ENCODE measurements at places on chromosomes 4 and X. TPM values are rescaled to one million over a fixed set of nuclear protein-coding genes. Genes with fewer than 3 reads are reported as not detected.

DNA sequence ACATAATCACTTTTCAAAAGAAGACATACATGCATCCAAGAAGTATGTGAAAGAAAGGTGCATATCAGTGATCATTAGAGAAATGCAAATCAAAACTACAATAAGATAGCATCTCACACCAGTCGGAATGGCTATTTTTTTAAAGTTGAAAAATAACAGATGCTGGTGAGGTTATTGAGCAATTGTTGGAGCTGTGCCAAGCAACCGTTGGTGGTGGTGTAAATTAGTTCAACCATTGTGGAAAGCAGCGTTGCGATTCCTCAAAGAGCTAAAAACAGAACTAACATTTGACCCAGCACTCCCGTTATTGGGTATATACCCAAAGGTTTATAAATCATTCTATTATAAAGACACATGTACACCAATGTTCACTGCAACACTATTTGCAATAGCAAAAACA, 14.2 kb downstream of the COX7B2 start:
- no peak for DNase-seq

The BBS7 gene
- 4.2 TPM for total RNA-seq

GRCh38 chrX:136679531-136679930, 31.6 kb downstream of the CD40LG start:
- no peak for DNase-seq

The ZMAT1 gene
- total RNA-seq = 2.6 TPM

DNA sequence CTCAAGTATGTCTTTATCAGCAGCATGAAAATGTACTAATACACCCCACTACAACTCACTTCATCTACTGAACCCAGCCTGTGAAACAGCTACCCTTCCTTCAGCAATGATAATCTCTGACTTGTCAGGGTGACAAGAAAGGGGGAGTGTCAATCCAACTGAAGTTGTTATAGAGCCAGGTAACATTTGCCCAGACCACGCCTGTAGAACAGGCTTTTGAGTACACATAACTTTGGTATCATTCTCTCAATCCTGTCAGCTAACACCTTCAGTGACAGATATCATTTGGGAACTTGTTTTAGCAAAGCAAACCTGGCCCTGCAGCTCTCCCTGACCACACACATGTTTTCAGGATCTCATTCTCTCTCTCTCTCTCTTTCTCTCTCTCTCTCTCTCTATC, 592.2 kb downstream of the SMARCA1 start:
- DNase-seq = no peak

DNA sequence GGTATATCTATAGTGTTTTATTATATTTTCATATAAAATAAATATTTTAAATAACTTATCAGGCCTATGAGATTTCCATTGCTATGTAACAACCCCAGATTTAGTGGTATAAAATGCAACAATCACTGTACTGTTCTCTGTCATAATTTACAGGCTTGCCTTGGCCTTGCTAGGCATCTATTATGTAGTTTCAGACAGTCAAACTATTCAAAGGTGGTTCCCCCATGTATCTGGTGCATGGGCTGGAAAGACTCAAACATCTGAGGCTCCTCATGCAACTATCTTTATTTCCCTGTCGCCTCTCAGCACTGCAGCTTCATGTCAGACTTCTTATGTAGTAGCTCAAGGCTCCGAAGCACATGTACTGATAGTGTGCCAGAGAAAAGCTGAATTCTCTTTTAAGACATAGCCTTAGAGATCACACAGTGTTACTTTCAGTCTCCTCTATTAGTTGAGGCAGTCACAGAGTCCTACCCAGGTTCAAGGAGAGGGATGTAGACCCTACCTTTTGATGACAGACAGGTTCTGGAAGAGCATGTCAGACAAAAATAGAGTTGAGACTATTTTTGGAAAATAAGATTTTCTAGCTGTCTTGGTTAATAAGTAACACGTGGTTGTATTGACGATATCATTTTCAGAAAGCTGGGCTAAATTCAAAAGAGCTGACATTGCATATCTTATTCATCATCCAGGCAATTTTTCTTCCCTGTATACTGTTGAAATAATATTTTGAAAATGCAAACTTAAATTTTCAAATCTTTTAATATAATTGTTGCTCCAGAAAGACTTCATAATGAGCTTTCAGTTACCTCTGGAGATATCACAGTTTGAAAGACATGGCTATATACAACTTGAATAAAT, 19.4 kb downstream of the MTTP start:
- DNase-seq = no peak

The ARL9 gene
- not detected for total RNA-seq

DNA sequence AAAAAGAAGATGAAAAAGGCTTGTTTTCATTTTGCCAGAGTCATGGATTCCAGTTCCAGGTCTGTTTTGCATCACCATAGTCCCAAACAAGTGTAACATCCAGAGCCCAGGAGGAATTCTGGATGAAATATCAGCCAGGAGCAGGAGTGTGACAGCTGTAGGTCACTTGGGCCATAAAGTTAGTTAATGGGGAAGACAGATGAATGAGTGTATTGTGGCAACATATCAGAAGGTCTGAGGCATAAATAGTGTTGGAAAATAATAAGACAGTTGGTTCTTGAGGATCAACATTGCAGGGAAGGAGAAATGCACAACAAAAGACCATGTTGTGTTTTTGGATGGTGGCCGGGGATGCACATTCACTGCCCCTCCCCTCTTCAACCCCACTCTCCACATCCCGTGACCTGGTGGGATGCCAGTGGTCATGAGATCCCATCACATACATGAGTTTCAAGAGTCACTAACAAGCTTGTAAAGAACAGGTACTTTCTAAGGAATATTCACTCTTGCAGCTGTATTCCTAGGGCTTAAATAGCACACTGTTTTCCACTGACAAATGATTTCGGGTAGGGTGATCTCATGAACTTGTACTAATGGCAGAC, 83.1 kb upstream of the IGFBP7 start:
- DNase-seq = no peak

- DNase-seq = no peak
Measured at GRCh38 chrX:39462835-39463234, 634.9 kb downstream of the BCOR start.

DNA sequence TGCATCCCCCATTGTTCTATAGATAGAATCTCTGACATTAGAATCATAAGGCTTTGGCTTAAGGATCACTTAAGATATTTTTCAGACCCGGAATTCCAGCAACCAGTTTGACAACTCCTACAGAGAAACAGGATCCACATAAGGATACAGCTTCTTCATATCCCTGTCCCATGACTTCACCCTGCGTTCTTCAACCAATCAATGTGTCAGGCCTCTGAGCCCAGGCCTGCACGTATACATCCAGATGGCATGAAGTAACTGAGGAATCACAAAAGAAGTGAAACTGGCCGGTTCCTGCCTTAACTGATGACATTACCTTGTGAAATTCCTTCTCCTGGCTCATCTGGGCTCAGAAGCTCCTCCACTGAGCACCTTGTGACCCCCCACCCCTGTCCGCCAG, 85.1 kb downstream of the MFAP3L start:
- no peak for DNase-seq

GRCh38 chrX:133630362-133630761, 215.1 kb upstream of the GPC4 start:
- no peak for DNase-seq

The TIMM17B gene
- total RNA-seq = 59.7 TPM

The FHIP1A gene
- 31.5 TPM for total RNA-seq

The EMCN gene
- 1.2 TPM for total RNA-seq

The SMR3A gene
- total RNA-seq = not detected

- no peak for DNase-seq
Measured at GRCh38 chr4:173446416-173446815, 47.5 kb upstream of the SCRG1 start.

DNA sequence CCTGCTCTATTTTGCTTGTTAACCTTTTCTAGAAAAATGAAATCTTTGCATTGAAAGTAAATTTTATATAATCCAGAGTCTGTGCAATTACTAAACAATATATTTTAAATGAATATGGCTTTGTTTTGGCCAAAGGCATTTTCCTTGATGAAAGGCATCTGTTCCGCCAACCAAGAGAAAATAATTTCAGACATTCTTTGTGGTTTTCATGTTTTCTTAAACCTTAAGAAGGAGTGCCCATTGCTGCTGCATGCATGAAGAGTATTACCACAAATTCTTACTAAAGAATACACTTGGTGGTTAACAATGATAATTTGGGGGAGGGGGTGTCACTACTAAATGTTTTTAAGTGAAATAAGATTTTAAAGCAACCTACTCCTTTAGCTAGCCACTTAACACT, 2.7 kb upstream of the PDGFC start:
- no peak for DNase-seq

GRCh38 chrX:15864023-15864422, 9.4 kb upstream of the AP1S2 start:
- DNase-seq = no peak

GRCh38 chrX:130014770-130015169, 32.3 kb downstream of the BCORL1 start:
- no peak for DNase-seq

DNA sequence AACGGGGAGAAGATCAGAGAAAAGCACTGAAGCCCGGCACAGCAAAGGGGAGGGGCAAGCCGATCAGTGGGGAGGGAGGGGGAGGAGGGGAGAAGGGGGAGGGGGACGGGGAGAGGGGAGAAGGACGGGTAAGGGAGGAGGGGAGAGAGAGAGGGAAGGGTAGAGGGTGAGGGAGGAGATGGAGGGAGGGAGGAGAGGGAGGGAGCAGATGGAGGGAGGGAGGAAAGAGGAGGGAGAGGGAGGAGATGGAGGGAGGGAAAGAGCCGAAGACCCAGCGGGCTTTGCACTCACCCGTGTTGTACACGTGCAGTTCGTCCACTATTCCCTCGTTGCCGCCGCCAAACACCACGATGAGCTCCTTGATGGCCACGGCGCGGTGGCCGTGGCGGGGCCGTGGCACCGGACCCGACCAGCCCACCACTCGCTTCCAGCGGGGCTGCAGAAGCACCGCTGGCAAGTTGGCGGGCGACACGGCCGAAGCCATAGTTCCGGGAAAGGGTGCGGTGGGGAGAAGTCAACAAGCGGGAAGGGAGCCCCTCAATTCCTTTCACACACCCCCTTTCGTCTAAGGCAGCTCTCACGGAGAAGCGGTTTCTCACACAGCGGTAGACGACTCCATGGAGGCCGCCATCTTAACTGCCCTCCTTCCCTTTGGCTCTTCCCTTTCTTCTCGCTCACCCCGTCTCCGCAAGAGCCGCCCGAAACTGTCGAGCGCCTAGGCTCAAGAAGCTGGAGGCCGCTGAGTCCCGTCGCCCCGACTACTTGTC, 1.1 kb downstream of the HCFC1 start:
- DNase-seq = no peak

GRCh38 chr4:85452058-85452731, 22.8 kb upstream of the ARHGAP24 start:
- no peak for DNase-seq

- no peak for DNase-seq
Measured at GRCh38 chrX:11010476-11010875, 100.7 kb upstream of the HCCS start.

DNA sequence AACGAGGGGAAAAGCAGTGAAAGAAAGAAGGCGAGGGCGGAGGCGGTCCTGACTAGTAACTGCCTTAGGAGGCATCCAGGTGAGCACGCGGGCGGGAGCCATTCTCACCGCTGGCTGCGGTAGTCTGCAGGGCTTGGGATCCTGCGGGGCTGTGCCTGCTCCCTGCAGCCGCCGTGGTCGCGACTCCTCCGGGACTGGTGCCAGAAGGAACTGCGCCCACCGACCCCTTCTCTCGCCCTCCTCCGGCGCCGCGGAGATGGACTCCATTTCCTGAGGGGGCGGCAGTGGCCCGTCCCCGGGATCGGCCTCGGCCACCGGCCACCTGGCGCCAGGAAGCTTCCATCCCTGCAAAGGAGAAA, 543 bp downstream of the NFXL1 start:
- DNase-seq = no peak

DNA sequence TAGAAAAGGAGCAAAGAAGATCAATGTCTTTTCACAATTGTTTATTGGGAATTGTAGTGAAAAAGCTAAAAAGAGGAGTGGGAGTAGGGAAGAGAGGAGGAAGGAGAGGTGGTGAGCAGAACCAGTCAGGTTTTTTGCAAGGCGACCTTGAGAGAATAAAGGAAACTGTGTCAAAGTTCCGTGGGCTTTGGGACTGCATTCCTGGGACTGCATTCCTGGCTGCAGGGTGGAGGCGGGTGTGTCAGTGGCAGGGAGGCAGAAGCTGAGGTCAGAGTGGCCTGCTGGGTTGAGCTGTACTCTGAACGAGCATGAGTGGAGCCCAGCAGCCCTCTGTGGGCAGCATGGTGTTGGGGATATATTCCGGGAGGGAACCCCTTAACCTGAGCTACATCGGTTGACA, 66.8 kb upstream of the UCP1 start:
- DNase-seq = no peak

GRCh38 chrX:154727418-154727817, 23.5 kb downstream of the GAB3 start:
- no peak for DNase-seq
